ENCODE measurements at places on chromosomes 1 and 21.

GRCh38 chr1:26833432-26834405 is 7.2 kb downstream of the ZDHHC18 start:
- DNase-seq = peak; percentile 85

DNA sequence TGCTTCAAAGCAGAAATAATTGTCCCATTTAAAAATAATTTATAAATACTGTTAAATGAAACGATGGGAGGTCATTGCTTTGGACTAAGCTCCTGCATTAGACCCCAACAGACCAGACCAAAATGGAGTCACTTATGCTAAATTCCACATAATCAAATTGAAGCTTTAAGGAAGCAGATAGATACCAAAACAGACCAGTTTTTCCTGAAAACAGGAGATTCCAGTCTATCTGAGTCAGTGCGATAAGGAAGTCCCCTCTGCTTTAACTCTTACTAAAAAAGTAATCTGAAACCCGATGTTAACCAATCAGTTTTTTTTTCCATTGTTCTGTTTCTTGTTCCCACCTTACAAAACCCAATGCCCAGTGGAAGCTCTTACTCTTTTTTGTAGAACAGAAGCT is 16.2 kb upstream of the DNASE2B start:
- no peak for DNase-seq

- DNase-seq = no peak
Observed at GRCh38 chr1:65527190-65527589, 106.7 kb downstream of the LEPR start.

DNA sequence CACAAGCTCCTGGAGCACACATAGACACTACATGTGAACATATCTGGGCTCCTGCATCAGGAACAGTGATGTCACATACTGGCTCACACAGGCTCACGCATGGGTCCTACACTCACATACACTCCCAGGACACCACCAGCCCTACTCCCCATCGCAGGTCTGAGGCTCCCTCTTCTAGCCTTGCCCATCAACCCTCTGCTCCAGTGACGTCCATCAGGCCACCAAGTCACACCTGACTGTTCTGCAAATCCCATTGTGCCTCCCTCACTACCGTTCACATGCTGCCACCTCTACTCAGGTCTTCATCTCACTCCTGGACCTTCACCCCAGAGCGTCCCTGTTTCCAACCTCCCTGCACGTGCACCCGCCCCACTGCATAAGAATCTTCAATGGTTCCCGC is 18.1 kb downstream of the TFAP2E start:
- no peak for DNase-seq

DNA sequence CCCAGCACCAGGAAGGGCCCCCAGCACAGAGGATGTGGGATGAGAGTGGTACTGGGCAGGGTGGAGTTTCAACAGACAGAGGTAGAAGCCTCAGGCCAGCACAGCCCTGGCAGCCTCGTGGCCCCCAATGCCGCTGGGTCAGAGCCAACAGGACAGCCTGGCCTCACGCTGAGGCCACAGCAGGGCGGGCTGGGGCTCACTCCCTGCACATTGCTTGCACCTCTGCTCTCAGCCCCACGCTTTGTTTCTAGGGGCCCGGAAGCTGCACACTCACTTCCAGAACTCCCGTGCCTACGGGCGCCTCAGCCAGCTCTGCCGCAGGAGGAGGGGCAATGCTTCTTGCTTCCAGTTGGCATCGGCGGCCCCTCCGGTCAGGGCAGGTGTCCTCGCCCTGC is 72.9 kb downstream of the SIK1 start:
- no peak for DNase-seq

GRCh38 chr1:150021191-150021694 is 10.7 kb upstream of the OTUD7B start:
- no peak for DNase-seq

- DNase-seq = no peak
Observed at GRCh38 chr1:228420968-228421826, 4.5 kb upstream of the TRIM17 start.

- peak; percentile 21 for DNase-seq
Observed at GRCh38 chr1:39901464-39901713, 328 bp downstream of the MYCL start.

DNA sequence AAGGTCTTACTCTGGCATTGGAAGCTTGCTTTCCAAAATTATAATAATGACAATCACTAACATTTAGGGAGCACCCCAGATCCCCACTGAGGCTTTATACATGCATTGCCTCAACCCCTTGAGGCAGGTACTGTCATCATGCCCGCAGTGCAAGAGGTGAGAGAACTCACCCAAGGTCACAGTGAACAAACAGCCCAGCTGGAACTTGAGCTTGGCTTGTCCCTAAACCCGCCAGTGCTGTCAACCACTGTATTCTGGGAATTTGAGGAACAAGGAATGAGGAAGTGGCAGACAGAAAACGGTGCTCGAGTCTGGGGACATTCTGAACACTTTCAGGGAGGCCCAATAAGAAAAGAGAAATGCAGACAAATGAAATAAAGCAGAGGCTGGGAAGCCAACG is 34.6 kb upstream of the TLR5 start:
- no peak for DNase-seq

GRCh38 chr1:156281693-156282478 is 739 bp downstream of the SMG5 start:
- DNase-seq = peak; percentile 47

DNA sequence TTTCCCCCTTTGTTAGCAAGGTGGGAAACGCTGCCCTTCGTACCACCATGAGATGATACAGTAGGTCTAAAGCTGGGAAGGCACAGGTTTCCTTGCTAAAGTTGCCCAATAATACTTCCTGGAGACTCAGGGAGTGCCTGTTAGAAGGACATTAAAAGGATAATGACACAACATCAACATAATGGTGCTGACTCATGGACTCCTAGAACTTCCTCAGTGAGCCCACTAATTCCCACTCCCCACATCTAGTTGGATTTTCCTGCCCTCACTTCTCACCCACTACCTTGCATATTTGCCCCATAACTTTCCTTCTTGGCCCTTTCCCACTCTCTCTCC is 17.5 kb downstream of the CFAP45 start:
- no peak for DNase-seq

DNA sequence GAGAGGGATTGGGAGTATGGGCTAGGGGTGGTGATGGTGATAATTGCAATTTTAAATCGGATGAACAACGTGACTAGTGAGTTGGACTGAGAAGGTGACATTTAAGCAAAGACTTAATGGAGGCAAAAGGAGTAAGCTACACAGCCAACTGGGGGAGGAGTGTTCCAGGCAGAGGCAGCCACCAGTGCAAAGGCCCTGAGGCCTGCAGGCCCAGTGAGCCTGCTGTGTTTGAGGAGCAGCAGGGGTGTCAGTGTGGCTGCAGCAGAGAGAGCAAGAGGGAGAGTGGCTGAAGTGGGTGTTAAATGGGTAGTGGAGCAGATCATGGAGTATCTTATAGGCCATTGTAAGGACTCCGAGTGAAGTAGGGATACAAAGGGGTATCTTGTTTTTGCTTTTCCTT is 18.8 kb downstream of the MYOG start:
- no peak for DNase-seq

GRCh38 chr1:28950449-28950848 is 36.1 kb downstream of the EPB41 start:
- DNase-seq = no peak

- no peak for DNase-seq
Observed at GRCh38 chr1:243496806-243497205, 241.0 kb downstream of the SDCCAG8 start.

GRCh38 chr1:167221126-167221737 is 546 bp downstream of the POU2F1 start:
- DNase-seq = no peak

DNA sequence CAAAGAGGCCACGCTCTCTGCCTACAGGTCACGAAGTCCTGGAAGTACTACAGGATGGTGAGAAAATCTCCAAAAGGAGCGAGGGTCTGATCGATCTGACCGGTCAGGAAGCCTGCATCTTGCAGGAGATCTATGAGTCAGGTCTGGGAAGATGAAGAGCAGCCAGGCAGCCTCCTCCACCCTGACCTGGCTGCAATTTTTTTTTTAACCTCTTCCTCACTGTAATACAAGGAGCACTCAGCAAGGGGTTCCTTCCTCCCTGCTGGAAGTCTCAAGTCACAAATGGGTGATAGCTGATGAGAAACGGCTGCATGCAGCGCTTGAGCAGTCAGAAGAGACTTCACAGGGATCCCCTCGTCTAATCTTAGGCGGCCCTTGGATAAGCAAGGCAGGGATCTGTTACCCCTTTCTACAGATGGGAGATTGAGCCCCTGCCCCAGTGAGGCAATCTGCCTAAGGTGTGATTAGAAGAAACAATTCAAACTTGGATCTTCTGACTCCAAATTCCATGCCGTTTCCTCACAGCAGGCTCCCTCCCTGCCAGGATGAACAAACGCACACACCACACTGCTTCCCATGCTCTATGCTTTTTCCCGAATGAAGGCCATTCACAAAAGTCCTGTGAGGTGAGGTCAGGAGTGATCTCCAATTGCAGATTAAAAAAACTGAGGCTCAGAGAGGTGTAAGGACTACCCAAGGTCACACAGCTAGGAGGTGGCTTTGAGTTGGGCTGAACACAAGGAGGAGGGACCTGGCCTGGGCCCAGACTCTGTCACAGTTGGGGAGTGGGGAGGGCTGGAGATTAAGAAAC is 48.3 kb downstream of the ECE1 start:
- no peak for DNase-seq

DNA sequence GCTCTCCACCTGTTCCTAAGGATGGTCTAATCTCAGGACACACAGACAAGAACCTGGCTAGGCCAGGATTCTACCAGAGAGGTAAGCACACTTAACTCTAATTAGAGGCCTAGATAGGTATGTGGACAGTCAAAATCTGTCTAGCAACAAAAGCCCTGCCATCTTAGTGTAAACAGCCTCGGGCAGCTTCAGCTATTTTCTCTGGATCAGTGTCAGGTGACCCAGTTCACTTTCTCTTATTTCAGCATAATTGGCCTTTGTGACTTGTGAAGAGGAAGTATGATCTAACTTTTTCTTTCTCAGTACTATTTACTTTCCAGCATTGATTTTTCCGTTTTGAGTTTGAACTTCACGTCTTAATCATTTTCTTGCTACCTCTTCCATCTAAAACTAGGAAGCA is 217.7 kb downstream of the CRB1 start:
- no peak for DNase-seq

DNA sequence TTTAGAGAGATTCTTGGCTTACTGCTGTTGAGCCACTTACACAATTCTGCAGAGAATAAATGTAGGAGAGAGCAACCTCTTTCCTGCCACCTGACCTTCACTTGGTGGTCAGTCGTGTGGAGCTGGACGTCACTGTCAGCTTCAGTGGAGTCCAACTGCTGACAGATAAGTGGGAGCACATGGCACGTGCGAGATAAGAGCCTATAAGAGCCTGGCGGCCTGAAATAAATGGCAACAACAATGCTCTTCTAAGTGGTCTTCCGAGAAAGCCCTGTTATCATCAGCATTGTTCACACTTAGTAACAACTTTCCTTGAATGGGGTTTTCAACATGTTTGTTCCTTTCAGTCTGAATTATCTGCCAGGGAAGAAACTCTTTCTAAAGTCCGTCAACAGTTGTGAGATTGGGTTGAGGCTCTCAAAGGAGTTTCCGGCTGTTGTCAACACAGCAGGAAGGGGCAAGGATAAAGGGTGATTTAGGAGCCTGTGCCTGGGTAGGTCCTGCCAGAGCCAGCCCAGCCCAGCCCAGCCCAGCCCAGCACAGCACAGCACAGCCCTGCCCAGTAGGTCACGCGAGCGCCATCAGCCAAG is 57.2 kb upstream of the RUNX1 start:
- no peak for DNase-seq

DNA sequence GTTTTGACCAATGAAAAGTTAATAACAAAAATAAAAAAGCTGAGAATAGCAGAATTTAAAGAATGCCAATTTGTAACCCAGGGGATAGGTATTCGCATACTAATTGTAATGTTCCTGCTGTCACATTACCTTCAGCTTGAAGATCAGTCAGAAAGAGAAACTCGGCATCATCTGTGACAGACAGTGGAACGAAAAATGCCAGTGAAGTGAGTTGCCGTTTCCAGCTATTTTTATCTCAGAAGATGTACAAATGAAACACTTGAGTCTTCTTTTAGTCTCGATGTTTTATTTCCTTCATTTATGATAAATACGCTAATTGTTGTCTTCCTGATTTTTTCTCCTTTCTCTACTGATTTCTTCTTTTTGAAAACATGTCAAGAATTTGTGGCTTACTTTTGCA is 26.1 kb downstream of the RGS21 start:
- no peak for DNase-seq

GRCh38 chr21:28150778-28151177 is 841.9 kb downstream of the LTN1 start:
- no peak for DNase-seq

GRCh38 chr21:35724156-35724555 is 336.2 kb downstream of the SETD4 start:
- no peak for DNase-seq

GRCh38 chr1:191582169-191582568 is 576.1 kb upstream of the RGS18 start:
- no peak for DNase-seq

DNA sequence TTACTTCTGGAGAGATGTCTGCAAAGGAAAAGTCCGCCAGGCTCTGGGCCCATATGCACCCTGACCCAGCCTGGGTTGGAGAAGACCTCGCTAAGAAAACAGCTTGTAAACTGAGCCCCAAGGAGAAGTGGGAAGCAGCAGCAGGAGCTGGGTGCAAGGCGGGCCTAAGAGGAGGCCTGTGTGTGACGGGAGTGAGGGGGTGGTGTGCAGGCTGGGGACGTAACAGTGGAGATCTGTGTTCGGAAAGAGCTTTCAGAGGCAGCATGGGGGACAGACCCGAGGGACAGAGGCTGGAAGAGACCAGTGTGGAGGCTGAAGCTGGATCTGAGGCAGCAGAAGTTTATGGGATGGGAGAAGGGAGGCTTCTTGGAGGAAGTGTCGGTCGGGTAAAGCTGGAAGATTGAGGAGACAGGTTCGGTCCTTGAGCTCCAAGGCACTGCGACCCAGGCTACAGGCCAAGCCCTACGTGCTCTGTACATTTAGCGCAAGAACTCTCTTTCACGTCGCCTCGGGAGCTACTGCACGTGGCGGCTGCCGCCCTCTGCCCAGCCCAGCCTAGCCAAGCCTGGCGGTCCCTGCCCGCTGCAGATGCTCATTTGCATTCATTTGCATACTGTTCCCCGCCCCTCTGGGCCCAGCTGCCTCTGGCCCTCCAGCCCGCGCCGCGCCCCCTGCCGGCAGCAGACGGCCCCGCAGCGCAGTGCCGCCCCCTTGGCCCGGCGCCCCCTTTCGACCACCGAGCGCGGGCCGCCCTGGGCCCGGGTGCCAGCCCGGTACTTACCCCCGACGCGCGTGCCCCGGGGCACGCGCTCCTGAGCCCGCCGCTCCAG is 6.3 kb downstream of the HPCA start:
- DNase-seq = peak; percentile 72

Measured in activated CD4-positive, alpha-beta T cell treated with anti-CD3 and anti-CD28 coated beads for 48 hours (primary cell).